Heart right ventricle (tissue), 16 donors: ENCODE measurements at places on chromosomes 2 and 18. TPM values are rescaled to one million over a fixed set of nuclear protein-coding genes. Genes with fewer than 3 reads are reported as not detected.

LBX2 gene
- 0.17 TPM for total RNA-seq

EVX2 gene
- not detected for total RNA-seq

ITPRIPL1 gene
- 1.1 TPM for total RNA-seq

HOXD4 gene
- 0.35 TPM for total RNA-seq

DNPEP gene
- 84.2 TPM for total RNA-seq

PDE11A gene
- 1.1 TPM for total RNA-seq

CSRNP3 gene
- total RNA-seq = 9.4 TPM

ASTL gene
- total RNA-seq = not detected

AQP4 gene
- total RNA-seq = 4.8 TPM

SCN9A gene
- 0.92 TPM for total RNA-seq

TWIST2 gene
- total RNA-seq = 1.0 TPM

DYNAP gene
- total RNA-seq = not detected

RIF1 gene
- total RNA-seq = 15.9 TPM

ANKRD44 gene
- total RNA-seq = 6.9 TPM

- DNase-seq = no peak
These were observed 242.4 kb downstream of the GCA start for GRCh38 chr2:162586311-162586710.

GRCh38 chr2:48691935-48692691, 63.4 kb downstream of the LHCGR start:
- no peak for DNase-seq

DNA sequence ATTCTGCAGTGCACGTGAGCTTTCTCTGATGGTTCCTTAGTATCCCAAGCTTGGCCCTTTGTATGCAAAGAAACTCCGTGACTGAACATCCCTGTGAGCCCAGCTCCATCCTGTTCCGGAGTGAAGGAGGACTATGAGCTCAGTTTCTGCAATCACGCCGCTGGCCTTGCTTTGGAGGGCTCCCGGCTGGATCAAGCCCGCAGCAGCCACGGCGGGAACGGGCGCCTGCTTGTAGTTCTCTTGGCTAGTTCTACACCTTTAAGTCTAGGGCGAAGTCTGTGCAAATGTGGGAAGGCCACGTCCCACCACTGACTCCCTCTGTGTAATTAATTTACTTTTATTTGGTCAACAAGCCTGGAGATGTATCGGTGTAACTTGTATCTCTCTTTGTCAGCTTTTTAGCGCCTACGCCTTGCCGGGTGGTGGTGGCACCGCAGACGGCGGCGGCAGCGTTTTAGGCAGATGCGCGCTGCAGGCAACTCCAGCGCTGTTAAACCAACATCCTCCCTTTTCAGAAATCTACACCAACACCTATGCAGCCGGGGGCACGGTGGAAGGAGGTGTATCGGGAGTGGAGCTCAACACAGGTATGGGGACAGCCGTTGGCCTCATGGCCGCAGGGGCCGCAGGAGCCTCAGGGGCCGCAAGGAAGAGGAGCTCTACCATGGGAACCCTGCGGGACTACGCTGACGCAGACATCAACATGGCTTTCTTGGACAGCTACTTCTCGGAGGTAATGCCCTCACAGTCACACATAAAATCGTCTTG, 34.3 kb downstream of the DSG4 start:
- no peak for DNase-seq

DNA sequence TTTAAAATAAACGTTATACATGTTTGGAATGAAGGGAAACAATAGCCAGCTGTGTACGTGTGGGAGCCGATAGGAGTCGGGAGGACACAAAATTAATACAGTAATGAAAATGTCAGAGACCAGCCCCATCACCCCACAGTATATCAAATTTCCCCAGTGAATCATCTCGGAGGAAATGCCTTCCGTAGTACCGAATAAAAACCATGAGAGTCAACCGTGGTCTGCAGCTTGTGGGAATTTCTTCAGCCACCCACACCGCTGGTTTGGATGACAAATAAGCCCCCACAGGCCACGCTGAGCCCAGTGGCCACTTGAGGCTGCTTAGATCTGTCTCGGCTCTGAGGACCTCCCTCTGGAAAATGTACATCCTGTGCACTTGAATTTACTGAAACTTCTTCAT, 133.7 kb downstream of the COL6A3 start:
- DNase-seq = no peak

DNA sequence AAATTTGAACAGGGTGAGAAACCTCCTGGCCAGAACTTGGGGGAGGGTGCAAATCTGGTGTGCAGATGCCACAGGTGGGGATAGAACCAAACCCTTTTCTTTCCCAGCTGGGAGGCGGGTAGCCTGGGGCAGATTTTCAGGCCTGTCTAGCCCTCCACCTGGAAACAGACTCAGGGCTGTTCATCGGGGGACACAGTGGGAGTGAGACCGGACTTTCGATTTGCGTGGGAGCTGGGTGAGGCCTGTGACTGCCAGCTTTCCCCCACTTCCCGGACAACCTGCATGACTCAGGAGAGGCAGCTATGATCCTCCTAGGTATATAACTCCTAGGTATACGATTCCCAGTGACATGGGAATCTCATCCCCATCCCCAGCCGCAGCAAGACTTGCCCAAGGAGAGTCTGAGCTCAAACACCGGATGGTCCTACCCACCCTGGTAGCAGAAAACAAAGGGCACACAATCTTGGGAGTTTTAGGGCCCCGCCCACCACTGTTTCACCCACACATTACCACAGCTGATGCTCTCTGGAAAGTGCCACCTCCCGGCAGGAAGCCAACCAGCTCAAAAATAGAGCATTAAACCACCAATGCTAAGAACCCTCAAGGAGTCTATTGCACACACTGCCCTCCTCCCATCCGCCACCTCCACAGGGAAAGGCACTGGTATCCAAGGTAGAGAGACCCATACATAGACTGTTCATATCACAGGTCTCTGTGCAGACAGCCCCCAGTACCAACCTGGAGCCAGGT, 92.5 kb downstream of the BARD1 start:
- no peak for DNase-seq

- no peak for DNase-seq
These were observed 2.2 kb downstream of the B3GNT2 start for GRCh38 chr2:62197925-62198633.

DNA sequence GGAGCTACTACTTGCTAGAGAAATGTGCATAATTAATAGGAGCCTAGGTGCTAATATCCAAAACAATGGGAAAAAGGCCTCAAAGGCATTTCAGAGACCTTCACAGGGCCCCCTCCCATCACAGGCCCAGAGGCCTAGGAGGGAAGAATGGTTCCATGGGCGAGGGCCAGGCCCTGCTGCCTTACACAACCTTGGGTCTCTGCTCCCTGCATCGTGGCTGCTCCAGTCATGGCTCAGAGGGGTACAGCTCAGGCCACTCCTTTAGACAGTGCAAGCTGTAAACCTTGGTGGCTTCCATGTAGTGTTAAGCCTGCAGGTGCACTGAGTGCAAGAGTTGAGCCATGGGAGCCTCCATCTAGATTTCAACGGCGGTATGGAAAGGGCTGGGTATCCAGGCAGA, 429.2 kb downstream of the FIGN start:
- DNase-seq = no peak

GRCh38 chr2:60247471-60247870, 306.0 kb downstream of the BCL11A start:
- DNase-seq = no peak

DNA sequence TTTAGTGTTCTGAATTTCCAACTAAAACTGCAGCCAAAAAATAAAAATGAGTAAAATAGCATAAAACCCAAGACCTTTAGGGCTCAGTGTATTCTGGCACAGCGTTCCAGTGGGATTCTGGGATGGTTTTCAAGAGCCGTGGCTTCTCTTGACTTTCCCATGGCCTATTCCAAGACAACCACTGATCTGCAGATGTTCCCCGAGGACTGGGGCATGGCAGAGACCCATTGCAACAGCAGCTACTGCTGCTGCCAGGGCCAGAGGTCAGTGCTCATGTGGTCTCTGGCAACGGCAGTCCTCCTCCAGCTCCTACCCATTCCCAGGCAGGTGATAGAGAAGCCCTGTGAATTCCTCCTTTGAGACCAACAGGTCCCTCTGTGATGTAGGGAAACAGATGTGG, 26.8 kb downstream of the TNP1 start:
- peak; percentile 51 for DNase-seq

DNA sequence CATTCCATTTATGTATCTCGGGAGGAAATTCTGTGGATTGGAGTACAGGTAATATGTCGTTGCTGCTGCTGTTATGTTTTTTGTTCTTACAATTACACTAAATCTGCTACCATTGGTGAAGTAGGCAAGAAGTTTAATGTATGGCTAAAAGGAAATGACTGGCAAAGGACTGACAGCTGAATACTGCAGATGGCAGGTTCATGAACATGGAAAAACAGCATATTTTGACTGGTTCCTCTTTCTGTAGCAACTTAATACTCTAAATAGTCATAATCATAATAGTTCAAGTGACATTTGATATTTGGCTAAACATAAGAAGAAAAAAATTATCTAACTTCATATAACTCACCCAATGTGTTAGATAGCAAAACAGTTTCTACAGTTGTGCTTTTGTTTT, 84.5 kb upstream of the PGAP1 start:
- no peak for DNase-seq

- DNase-seq = no peak
These were observed 81.8 kb downstream of the PTPN4 start for GRCh38 chr2:119841550-119841949.

DNA sequence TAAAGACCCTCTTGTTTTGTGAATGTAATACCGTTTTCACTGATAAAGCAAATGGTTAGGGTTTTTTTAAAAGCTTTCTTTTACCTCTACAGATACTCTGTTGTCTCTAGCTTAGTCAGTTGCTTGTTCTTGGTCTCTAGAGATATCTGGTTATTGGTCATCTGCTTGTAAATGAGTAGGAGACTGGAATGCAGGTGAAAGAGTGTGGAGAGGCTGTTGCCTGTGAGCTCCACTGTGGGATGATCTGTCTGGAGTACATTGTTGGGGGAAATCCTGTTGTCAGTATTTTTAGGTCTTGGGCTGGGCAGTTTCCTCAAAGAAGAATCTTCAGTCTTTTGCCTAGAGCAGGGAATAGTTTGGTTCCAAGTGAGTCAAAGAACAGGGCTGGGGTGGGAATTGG, 67.7 kb downstream of the SMCHD1 start:
- no peak for DNase-seq

- DNase-seq = no peak
These were observed 41.6 kb downstream of the SEMA4F start for GRCh38 chr2:74695663-74696062.

DNA sequence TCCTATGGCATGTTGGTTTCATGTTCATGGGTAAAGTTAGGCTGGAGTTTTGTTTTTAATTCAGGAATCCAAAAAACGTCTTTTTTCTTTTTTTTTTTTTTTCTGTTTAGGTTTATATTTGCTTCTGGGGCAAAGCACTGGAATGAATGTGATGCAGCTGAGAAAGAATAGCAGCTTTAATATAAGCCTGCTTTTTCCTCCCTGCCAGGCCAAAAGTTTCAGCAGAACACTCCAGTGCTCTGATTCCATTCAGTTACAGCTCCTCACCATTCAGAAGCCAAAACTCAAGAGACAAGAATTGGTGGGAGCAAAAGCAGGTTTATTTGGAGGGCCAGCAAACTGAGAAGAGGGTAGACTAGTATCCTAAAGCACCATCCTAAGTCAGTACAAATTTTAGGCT, 102.7 kb upstream of the PELI1 start:
- DNase-seq = no peak

DNA sequence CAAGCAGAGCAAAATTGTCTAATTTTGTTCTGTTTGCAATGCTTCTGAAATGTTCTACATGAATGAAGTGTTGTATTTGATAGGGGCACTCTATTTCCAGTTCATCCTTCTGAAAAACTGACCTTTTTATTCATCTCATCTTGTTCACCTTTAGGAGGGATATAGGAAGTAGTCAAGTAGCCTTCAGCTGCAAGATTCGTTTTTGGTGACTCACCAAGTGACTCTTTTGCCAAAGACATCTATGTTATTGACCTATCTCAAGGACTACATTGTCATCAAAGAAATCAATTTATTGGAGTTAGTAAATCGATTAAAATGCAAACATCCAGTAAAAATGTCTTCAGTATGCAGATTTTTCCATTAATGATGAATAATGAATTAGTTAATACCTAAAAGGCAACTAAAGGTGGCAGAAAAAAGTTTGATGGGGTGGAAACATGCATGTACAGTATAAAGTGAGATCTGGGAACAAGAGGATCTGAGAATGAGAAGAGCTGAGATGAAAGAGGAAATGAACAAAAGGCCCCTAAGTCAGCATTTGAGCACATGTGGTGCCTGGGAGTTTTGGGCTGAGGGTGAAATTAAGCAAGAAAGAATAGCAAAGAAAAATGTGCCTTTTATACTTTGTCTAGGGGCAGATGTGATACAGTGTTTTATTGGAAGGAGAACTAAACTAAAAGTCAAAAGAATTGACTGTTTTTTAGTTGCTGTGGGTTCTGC, 255.1 kb upstream of the LINC00305 start:
- no peak for DNase-seq

GRCh38 chr2:36477746-36478145, 120.2 kb downstream of the FEZ2 start:
- no peak for DNase-seq

- no peak for DNase-seq
These were observed 553.6 kb downstream of the NRXN1 start for GRCh38 chr2:50478362-50478761.
